Endothelial cell of umbilical vein (primary cell): ENCODE measurements at places on chromosomes 2 and 18.
A peak's percentile ranks its signal among the peaks of the same experiment; 100 is the strongest.

DNA sequence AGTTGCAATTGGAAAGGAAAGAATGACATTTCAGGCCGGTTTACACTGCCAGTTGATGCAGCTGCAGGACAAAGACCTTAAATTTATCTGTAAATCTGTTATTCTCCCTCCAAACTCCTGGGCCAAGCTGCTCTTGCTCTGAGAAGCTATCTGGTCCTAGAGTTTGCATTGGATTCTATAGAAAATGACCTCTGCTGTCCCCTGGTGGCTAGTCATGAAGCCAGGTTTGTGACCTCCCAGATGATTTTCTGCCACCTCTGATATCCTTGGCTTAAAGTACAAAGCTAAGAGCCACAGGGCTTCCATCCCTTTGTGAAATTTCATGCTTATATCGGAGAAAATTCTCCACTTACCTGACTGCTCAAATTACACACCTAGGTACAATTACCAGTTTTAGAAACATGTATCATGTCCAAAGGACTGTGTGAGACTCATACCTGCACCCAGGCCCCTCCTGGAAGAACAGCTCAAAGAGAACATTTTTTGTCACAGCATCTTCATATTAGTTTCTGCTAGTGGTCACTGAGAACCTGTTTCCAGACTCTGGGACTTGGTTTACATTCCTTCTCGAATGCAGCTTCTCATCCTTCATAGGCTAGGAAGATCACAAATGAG is 28.9 kb upstream of the IER3IP1 start:
- peak; percentile 48 for DNase-seq

GRCh38 chr2:63053889-63054602 is 3.4 kb downstream of the OTX1 start:
- peak; percentile 19 for DNase-seq

DNA sequence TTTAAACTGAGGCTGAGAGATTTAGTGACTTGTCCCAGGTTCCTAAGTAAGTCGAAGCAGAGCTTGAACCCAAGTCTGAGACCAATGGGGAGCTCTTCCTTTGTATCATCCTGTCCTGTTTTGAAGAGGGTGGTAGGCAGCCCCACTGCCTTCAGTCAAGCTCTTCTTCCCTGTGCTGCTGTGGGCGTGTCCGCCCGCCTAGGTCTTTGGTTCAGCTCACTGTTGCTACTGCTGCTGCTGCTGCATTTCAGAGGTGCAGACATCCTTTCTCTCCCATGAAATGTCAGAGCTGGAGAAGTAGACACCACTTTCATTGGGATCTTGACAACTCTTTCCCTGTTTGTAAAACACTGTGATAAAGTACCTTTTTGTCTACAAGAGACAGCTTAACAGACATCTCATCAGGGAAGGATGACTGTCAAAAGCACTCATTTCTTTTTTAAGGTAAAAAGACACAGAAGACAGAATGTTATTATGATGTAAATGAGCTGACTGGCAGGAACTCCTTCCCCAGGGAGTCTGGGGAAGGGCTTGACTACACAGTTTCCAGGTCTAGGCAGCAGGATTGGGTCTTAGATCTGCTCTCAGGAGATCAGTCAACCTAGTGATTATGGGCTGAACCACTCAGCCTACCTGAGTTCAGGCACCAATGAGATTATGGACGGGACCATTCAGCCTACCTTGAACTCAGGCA is 91.7 kb upstream of the TRIB2 start:
- no peak for DNase-seq

- DNase-seq: no peak
Observed at GRCh38 chr2:66446941-66447340, 12.0 kb downstream of the MEIS1 start.

- DNase-seq: peak; percentile 24
Observed at GRCh38 chr2:44549856-44550255, 188.1 kb downstream of the CAMKMT start.

DNA sequence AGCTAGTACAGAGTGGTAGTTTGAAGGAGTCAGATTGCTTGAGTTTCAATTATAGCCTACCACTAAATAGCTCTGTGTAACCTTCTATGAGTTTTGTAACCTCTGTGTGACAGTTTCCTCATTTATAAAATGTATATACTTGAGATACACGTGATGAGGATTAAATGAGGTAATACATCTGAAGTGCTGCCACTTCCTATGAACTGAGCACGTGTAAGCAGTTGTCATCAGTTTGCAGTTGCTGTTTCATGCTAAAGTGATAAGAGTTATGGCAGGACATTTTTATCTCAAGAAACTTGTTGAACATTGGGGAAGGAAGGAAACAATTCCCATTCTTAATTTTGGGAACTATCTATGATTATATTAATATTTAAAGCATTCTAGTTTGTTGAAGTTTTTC is 38.5 kb downstream of the CARF start:
- DNase-seq: no peak

DNA sequence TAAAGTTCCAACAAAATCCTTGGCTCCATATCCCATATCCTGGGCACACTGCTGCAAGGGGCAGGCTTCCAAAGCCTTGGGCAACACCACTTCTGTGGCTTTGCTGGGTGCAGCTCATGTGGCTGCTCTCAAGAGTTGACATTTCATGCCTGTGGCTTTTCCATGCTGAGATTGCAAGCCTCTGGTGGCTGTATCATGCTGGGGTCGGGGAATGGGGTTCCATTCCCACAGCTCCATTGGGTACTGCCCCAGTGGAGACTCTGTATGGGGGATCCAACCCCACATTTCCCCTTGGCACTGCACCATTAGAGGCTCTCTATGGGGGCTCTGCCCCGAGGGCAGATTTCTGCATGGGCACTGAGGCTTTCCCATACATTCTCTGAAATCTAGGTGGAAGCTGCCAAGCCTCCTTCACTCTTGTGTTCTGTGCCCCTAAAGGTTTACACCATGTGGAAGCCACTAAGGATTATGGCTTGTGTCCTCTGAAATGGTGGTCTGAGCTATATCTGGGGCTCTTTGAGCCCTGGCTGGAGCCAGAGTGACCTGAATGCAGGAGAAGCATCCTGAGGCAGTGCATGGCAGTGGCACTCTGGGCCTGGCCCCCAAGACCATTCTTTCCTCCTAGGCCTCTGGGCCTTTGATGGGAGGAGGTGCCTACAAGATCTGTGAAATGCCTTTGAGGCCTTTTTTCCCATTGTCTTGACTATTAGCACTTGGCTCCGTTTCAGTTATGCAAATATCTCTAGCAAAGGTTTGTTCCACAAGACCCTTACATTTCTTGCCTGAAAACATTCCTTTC is 107.9 kb downstream of the PTGR3 start:
- no peak for DNase-seq

- DNase-seq: no peak
Observed at GRCh38 chr2:107719836-107720235, 106.9 kb upstream of the RGPD4 start.

- DNase-seq: no peak
Observed at GRCh38 chr2:195610717-195611116, 46.3 kb upstream of the SLC39A10 start.

GRCh38 chr2:238699307-238700116 is 148.4 kb upstream of the TWIST2 start:
- DNase-seq: no peak

DNA sequence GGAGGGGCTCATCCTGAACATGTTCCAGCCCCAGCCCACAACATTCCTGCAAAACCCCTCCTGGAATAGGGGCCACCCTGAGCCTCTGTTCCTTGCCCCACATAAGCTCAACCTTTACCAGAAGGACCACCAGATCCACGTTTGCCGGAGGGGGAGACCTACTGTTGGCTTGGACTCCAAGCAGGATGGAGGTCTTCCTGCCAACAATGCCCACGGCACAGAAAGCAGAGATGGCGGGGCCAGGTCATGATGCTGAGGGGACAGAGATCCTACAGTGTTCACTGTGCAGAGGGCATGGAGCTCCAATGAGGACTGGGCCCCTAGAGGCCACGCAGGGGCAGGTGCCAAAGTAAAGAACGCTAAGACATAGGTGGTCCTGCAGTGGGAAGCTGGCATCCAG is 98.5 kb upstream of the RAB6C start:
- DNase-seq: no peak

GRCh38 chr2:224042191-224042696 is 3.2 kb upstream of the SERPINE2 start:
- DNase-seq: no peak
